ENCODE measurements at places on chromosomes 13 and 19. TPM values are rescaled to one million over a fixed set of nuclear protein-coding genes. Genes with fewer than 3 reads are reported as not detected.

The TEX26 gene
- total RNA-seq: not detected

The NLRP4 gene
- not detected for total RNA-seq

The PSMC4 gene
- 84.9 TPM for total RNA-seq

The LRRC8E gene
- not detected for total RNA-seq

The MCF2L gene
- 1.7 TPM for total RNA-seq

The ZNF439 gene
- total RNA-seq: 18.4 TPM

The LMTK3 gene
- 1.9 TPM for total RNA-seq

The C19orf38 gene
- total RNA-seq: 6.2 TPM

The RAB3A gene
- 5.2 TPM for total RNA-seq

The HCN2 gene
- 1.1 TPM for total RNA-seq

The TMED1 gene
- total RNA-seq: 27.4 TPM

All from natural killer cell (primary cell).